Lower leg skin (tissue), 4 donors: ENCODE measurements at places on chromosomes 13 and 19.

DNA sequence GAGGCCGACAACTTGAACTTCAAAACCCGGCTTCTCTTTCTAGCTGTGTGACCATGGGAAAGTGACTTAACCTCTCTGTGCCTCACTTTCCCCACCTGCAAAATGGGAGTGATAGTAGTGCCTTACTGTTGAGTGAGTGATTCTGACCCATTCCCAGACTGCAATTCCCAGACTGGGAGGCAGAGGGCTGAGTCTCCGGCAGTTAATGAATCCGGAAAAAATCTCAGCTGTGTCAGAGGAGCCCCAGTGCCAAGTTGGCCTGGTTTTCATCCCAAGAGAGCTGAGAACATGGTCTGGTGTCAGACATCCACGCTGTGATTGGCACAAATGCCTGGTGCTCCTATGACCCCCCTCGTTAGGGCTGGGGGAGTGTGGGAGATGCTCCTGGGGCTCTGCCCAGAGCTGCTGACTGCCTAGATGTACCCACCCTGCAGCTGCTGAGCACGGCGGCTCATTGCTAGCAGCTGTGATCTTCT, 50.0 kb downstream of the PIN1 start:
- no peak for DNase-seq

- DNase-seq: peak; percentile 94
These were observed 19.7 kb upstream of the JUND start for GRCh38 chr19:18300930-18301717.

GRCh38 chr19:8041531-8041931, 11.0 kb upstream of the CCL25 start:
- no peak for DNase-seq

GRCh38 chr13:101327871-101328270, 88.4 kb downstream of the NALCN start:
- DNase-seq: no peak

DNA sequence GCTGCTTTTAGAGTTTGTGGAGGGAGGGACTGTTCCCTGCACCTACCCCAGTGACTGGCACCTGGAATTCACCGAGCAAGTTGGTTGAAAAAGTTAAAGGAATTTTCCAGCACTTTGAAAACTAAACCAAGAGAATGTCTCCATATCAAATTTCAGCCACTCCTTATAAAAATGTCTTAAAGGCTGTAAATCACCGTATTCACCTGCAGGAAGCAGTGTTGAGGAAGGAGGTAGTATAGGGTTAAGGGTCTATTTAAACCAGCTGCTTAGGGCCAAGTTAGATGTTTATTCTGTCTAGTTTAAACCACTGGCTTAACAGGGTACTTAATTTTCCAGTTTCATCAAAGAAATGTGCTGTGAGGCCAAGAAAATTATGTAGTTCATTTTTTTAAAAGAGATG, 3.8 kb upstream of the RAB20 start:
- DNase-seq: no peak
